ENCODE measurements at places on chromosomes 1 and 21.

- no peak for DNase-seq
These were observed 27.4 kb downstream of the SLC5A9 start for GRCh38 chr1:48249868-48250267.

GRCh38 chr1:76901158-76901767 lies 34.0 kb downstream of the ST6GALNAC5 start:
- DNase-seq, result no peak

DNA sequence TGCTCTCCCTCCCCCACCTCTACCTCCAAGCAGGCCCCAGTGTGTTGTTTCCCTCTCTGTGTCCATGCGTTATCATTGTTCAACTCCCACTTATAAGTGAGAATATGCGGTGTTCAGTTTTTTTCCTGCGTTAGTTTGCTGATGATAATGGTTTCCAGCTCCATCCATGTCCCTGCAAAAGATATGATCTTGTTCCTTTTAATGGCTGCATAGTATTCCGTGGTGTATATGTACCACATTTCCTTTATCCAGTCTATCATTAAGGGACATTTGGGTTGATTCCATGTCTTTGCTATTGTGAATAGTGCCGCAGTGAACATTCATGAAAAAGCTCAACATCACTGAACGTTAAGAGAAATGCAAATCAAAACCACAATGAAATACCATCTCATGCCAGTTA lies 58.6 kb downstream of the DNAH14 start:
- DNase-seq, result no peak

GRCh38 chr1:234047123-234047522 lies 142.6 kb downstream of the SLC35F3 start:
- no peak for DNase-seq

DNA sequence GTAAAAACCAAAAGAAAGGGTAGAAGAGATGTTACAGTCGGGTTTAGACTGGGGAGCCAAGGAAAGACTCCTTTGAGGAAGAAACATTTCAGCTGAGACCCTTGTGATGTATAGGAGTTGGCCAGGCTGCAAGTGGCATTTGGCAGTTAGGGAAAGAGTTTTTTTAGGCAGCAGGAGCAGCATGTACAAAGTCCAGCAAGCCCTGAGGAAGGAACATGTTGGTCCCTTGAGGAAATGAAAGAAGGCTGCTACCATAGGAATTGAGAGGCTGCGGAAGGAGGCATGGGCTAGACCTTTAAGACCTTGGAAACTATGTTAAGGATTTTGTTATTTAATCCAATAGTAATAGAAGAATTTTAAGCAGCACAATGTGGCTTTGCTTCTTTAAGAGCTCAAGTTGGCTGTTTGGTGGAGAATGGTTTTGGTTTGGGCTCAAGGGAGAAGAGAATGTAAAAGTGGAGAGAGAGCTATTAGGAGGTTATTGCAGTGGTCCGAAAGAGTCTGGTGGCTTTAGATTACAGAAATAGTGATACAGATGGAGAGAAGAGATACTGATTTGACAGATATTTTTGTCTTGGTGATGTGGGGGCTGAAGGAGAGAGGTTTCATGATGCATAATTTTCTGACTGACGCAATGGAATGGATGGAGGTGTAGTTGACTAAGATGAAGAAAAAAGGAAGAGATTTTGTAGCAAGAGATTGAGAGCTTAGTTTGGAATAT lies 26.6 kb downstream of the SMAP2 start:
- no peak for DNase-seq

DNA sequence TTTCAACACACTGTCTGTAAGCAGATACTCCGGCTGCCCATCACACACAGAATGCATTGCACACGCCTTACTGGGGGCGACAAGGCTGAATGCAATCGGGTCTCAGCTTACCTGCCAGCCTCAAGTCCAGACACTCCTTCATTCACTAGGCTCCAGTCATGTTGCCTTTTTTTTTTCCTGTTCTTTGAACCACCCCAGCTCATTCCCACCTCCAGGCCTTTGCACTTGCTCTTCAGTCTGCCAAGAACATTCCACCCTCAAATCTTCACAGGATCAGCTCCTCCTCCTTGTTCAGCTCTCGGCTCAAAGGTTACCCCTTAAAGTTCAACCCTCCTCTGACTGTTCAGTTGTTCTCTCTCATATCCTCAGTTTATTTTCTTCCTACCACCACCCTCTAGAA lies 181.9 kb upstream of the ESRRG start:
- DNase-seq, result no peak

GRCh38 chr1:77476475-77476874 lies 194.7 kb downstream of the AK5 start:
- no peak for DNase-seq

DNA sequence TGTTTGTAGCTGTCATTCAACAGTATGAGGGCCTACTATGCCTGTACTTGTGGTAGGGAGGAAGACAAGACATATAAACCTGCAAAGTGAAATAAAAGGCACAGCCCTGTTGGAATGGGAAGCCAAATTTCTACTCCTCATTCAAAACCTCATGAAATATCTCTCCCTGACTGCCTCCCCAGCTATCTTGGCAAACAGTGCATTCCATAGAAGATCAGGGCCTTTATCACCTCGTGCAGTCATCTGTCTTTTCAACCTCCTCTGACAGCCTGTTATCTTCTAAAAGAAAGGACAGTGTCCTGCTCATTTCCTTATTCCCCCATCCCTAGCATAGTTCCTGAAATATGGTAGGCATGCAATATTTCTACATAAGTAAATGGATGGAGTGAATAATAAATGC lies 71.0 kb downstream of the SH3GLB1 start:
- DNase-seq, result no peak

- no peak for DNase-seq
These were observed 959 bp downstream of the AKR7A3 start for GRCh38 chr1:19287436-19288185.

- DNase-seq, result no peak
These were observed 16.9 kb downstream of the NTMT2 start for GRCh38 chr1:170162459-170163246.

GRCh38 chr1:78303620-78304019 lies 187.2 kb upstream of the PTGFR start:
- no peak for DNase-seq

DNA sequence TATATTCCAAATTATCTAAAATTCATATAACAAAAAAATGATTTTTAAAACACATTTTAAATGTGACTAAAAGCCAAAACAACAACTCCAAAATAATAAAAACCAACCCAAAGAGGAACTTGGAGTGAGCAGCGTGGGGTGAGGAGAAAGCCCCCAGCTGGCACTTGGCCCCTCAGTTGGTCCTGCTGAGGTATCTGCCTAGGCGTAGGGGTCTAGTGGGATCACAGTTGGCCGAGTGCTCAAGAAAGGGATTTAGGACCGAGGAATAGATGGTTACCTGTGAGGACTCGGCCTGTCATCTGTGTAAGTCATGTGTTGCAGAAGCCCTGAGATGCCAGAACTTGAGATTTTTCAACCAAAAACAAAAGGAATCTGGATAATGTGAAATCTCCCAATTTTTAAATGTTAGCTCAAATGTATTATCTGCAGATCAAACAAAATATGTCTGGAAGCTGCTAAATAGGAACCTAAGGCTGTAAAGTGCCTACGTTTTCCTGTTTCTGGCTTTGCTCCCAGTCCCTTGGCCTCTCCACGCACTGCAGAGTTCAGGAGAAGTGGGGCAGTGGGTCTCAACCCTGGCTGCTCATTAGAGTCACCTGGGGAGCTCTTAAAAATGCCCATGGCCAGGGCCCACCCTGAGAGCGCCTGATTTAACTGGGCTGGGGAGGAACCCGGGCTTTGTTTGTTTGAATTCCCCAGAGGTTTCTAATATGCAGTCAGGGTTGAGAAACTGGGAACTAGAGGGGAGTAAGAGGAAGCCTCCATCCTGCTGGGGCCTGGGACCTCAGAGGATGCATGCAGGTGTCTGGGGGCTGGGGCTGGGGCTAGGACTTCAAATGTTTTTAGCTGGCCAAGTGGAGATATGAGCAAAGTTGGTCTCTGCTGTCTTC lies 38.5 kb upstream of the LDLRAP1 start:
- DNase-seq, result no peak
